ENCODE measurements at places on chromosomes 3 and 15.

DNA sequence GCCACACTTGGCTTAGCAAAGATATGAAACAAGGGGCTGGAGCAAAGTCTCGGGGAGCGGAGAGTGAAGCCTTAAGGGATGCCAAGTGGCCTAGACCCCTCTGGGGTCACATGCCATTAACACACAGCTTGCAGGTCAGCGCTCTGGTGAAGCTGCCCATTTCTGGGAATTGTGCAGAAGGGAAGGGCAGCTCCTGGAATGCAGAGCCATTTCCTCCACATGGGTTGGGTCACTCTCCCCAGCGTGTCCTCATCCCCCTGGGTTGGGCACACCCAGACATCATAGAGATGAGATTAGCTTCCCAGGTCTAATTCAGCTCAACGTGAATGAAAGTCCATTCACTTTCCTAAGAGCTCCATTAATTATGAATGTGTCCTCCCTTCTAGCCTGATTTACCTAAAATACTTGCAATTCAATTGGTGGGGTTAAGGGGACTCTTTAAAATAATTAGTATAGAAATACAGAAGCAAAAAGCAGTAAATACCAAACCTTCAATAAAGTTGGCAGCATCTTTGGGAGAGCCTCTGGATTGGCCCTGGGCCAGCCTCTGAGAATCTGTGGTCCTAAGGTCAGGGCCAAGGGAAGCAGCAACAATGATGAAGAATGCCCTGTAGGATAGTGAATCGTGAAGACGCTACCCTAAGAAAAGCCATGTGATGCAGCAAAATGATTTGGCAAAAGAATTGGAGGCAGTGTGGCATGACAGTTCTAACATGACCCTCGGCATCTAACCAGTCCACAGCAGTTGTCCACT lies 17.8 kb downstream of the MRAS start:
- no peak for DNase-seq

- DNase-seq = no peak
Measured at GRCh38 chr3:118808723-118809122, 225.9 kb downstream of the IGSF11 start.

DNA sequence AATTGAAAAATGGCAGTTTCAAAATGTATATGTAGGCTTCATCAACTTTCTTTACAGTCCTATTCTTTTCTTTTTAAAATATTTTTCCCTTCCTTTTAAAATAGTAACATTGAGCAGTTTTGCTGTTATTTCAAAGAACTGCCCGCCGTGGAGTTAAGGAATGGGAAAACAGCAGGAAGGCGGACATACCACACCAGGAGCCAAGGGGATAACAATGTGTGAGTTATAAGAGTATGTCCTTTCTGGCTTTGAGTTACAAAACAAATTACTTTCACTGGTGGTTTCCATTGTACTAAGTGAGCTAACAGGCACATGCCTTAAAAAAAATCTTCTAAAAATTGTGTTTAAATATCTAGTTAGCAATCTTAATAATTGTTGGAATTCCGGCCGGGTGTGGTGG lies 37.4 kb upstream of the FBXL22 start:
- DNase-seq = no peak

- peak; percentile 3 for DNase-seq
Measured at GRCh38 chr3:59318881-59319280, 269.1 kb upstream of the CFAP20DC start.

GRCh38 chr15:26968806-26969205 lies 2.2 kb upstream of the GABRG3 start:
- DNase-seq = no peak

GRCh38 chr3:541062-541801 lies 344.7 kb downstream of the CHL1 start:
- DNase-seq = no peak
